ENCODE measurements at places on chromosomes 2 and 18. TPM values are rescaled to one million over a fixed set of nuclear protein-coding genes. Genes with fewer than 3 reads are reported as not detected.

KCNG3 gene
- 0.13 TPM for total RNA-seq

GRCh38 chr2:200000444-200001163 lies 45.2 kb downstream of the MAIP1 start:
- no peak for DNase-seq

- no peak for DNase-seq
These were observed 288.1 kb downstream of the SUCLG1 start for GRCh38 chr2:84170979-84171378.

PJVK gene
- 3.7 TPM for total RNA-seq

- no peak for DNase-seq
These were observed 31.5 kb downstream of the ANKRD44 start for GRCh38 chr2:197278799-197279763.

TRIM43 gene
- not detected for total RNA-seq
